ENCODE measurements at places on chromosomes 3 and 15.

DNA sequence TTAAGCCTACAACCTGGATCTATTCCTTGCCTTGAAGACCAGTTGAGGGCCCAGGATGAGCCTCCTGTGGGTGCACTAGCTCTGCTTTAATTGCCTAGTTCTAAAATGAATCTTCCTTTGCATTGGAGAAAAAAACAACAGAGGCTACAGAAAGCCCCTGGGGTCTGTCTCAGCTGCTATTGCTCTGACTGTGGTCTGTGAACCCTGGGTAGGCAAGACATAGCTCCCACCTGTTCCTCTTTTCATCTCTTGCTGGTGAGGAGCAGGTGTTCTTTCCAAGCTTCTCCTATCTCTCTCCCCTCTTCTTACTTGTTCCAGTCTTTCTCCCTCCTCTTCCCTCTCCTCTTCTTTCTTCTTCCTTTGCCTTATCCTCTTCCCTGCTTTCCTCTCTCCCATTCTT, 28.8 kb downstream of the RBP2 start:
- peak; percentile 68 for DNase-seq

- DNase-seq: peak; percentile 31
Measured at GRCh38 chr3:55297706-55298105, 189.4 kb downstream of the WNT5A start.

DNA sequence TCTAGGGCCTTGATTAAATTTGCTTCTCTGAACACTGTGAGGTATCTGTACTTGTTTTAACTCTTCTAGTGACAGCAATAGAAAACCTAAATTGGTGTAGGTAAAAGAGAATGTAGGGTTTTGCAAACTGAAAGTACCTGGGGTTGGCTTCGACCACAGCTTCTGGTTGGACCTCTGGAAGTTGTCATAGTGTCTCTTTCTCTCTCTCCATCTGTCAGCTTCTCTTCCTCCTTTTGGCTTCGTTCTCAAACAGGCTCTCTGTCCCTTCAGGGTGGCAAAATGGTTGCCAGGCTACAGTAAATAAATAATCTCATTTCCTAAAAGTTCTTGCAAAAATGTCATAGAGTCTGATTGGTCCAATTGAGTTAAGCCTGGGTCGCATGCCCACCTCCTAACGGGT, 149.3 kb upstream of the CTDSPL start:
- DNase-seq: no peak

GRCh38 chr15:50880206-50880605, 28.3 kb upstream of the AP4E1 start:
- DNase-seq: peak; percentile 5

GRCh38 chr3:134869153-134869726, 74.2 kb downstream of the EPHB1 start:
- DNase-seq: no peak

DNA sequence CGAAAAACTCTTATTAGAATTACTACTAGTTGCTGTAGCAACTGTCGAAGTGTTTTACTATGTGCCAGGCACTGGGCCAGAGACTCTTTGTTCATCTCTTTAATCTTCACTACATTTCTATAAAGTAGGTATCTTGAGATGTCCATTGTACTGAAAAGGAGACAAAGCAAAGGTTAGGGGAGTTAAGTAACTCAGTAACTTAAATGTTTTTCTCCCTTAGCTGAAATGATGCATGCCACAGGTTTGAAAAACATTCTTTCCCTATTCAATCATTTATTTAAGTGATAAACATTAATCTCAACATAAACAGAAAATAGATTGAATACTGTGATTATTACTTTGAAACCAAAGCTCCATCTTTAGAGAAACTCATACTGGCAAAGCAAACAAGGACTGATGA, 776.2 kb downstream of the FHIT start:
- no peak for DNase-seq

DNA sequence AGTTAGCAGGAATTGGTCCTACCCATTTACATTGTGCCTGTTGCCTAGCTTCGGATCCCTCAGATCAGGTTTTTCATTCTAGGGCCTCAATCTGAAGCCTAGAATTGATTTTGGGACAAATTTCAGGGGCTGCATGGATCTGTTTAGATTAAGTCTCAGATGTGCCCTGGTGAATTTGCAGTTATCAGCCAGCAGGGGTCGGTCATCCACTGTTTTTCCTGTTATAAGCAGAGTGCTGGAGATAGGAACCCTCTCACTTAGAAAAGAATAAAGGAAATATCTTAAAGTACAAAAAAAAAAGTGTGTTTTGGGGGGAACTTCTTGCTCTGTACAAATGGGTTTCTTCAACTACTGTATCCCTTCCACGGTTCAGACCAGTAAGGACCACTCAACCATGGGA, 212.5 kb downstream of the BCHE start:
- peak; percentile 14 for DNase-seq

DNA sequence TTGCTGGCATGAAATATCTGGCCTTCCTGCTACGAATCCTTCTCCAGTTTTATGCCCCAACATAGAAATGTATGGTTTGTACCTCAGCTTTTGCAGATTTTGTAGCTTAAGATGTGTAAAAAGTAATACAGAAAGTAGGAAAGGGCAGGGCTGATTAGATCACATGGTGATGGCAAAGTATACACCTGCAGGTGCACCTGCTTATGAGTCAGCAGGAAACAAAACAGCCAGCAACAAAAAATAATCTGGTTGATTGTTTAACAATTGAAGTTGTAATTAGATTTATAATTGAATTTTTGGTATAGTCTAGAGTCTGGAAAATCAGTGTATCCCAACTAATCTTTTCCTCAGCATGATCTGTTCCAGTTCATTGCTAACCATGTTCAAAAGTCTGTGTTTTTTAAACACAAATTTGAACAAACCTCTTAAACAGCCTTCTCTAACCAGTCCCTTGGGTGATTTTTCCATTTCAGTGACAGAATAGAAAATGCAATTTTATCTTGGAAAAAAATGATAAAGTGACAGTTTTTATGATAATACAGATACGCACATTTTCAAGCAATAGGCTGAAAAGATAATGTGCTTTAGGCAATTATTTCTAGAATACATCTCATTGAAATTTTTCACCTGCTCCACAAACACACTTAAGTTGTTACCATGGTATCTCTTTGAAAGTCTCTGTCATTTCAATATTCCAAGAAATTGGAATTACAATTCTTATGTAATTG, 477.4 kb downstream of the NAALADL2 start:
- DNase-seq: no peak

DNA sequence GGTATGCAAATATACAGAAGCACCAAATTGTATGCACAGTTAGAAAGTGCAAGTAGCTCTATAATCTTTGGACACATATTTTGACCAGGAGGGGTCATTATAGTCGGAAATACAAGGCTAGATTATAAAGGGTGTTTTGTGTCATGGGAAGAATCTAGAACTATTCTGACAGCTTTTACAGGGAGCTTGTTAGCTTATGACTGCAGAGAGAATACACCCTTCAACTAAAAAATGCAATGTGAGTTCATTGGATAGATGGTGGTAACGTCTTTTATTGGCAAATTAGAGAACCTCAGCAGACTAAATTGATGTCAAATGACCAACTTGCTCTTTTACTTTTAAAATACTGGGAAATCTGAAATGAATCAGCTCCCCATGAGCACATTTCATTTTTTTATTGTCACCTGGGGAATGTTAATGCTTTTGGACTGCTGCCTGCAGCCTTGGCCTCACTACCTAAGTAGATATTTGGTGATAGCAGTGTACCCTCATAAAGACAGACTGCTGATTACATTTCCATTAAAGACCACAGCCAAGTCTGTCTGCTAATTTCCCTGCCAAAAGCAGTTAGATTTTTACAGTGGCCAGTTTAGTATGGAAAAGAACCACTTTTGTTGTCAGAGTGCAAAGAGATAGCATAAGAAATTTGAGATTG, 515.9 kb upstream of the DPPA4 start:
- DNase-seq: no peak

All from LHCN-M2 (cell line).